Glutamatergic neuron (in vitro differentiated cells): ENCODE measurements at places on chromosomes 6 and 20. TPM values are rescaled to one million over a fixed set of nuclear protein-coding genes. Genes with fewer than 3 reads are reported as not detected.
A peak's percentile ranks its signal among the peaks of the same experiment; 100 is the strongest.

DNA sequence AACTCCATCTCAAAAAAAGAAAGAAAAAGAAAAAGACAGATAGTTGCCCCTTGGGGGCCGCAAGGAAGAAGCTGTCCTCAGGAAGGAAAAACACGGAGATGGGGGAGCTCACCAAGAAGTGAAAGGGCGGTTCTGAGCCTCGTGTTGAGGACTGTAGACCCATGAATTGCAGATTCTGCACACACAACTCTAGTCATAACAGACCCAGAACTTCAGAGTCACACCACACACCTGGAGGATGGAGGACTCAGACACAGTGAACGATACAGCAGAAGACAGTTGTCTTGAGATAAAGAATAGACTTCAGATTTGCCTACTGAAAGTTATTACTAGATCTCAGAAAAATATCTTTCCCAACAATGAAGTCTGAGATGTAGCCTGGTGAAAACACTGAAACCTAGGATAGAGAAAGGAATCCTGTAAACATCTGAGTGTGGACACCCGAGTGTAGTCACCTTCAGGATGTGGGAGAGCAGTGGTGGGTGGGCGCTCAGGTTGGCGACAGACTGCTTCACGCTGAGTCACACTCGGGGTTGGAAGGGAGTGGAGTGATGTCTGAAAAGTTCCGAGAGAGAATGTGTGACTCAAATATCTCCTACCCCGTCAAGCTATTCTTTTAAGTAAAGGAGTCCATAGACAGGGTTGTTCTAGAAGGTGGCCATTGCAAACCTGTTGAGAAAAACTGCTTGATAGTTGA, 88.1 kb downstream of the MAP3K4 start:
- no peak for DNase-seq
- no peaks in the 10 kb centered on the region for H3K36me3 ChIP-seq
- H3K4me3 ChIP-seq, result no peak overlapping the region
- no peaks in the 10 kb centered on the region for H3K27me3 ChIP-seq

GRIK2 gene
- total RNA-seq, result 95.5 TPM

- H3K4me3 ChIP-seq, result peak overlapping the region; percentile 59
- DNase-seq, result no peak
- H3K27ac ChIP-seq, result no peak overlapping the region
- H3K36me3 ChIP-seq, result no peaks in the 10 kb centered on the region
- H3K27me3 ChIP-seq, result peaks cover 13% of the 10 kb centered on the region
- H3K4me1 ChIP-seq, result peaks cover 11% of the 10 kb centered on the region
Measured at GRCh38 chr20:3784216-3784853, 2.2 kb downstream of the CENPB start.

GINM1 gene
- total RNA-seq, result 11.2 TPM

DNA sequence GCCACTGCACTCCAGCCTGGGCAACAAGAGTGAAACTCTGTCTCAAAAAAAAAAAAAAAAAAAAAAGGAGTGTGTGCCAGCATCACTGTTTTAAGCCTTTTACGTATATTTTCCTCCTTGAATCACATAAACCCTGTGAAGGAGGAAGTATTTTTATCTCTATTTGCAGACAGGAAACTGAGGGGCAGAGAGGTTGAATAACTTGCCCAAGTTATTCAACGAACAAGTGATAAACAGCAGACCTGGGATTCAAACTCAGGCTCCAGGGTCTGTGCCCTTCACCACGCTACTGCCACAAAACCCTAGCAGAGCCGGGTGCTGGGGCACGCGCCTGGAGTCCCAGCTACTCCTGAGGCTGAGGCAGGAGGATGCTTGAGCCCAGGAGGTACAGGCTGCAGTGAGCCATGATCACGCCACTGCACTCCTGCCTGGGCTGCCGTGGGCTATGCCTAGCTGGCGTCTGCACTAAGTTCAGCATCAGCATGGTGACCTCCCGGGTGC, 9.4 kb upstream of the AVP start:
- H3K4me3 ChIP-seq, result no peak overlapping the region
- no peak overlapping the region for H3K27ac ChIP-seq
- H3K36me3 ChIP-seq, result no peaks in the 10 kb centered on the region
- H3K4me1 ChIP-seq, result peaks cover 5% of the 10 kb centered on the region
- peaks cover 7% of the 10 kb centered on the region for H3K27me3 ChIP-seq

ESR1 gene
- not detected for total RNA-seq

DNA sequence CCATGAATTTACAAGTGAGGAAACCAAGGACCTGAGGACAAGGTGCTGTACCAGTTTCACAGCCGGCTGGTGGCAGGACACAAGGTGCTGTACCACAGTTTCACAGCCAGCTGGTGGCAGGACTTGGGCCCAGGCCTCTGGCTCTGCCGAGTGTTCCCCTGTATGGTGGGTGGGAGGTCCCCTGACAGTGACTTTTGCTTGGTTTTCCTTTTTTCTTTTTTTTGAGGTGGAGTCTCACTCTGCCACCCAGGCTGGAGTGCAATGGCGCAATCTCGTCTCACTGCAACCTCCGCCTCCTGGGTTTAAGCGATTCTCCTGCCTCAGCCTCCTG, 212.4 kb downstream of the LY86 start:
- no peak overlapping the region for H3K4me3 ChIP-seq
- H3K27me3 ChIP-seq, result peaks cover 8% of the 10 kb centered on the region
- DNase-seq, result no peak
- no peaks in the 10 kb centered on the region for H3K4me1 ChIP-seq
- H3K27ac ChIP-seq, result no peak overlapping the region

TRDN gene
- total RNA-seq, result not detected

DNA sequence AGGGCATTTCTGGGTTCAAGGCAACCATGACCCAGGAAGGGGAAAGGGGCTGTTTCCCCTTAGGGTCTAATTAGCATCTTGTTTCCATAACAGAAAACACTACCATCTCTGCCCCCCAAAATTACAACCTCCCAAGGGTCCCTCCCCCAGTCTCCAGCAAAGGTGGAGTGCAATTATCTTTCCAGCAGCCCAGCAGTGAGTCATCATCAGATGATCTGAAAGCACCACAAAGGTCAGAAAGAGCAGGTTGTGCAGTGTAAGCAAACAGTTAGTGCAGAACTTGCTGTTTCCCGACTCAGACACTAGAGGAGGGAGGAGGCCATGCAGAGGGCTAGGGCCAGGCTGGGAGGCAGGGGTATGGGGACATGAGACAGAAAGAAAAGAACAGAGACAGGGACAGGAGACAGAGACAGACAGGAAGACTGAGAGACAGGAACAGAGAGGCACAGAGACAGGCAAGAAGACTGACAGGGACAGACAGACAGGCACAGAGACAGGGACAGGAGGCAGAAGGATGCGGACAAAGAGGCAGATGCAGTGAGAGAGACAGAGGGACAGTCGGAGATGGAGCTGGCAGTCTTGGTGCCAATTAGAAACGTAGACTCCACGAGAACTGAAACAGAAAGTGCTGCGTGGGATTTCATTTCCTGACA, 62.5 kb downstream of the PYGB start:
- DNase-seq, result peak; percentile 63
- peaks cover 15% of the 10 kb centered on the region for H3K27me3 ChIP-seq
- H3K36me3 ChIP-seq, result peaks cover 10% of the 10 kb centered on the region
- H3K4me1 ChIP-seq, result peaks cover 36% of the 10 kb centered on the region

- no peaks in the 10 kb centered on the region for H3K4me1 ChIP-seq
- H3K27me3 ChIP-seq, result no peaks in the 10 kb centered on the region
- DNase-seq, result no peak
- no peak overlapping the region for H3K27ac ChIP-seq
- no peaks in the 10 kb centered on the region for H3K36me3 ChIP-seq
Measured at GRCh38 chr6:18763086-18763485, 375.9 kb downstream of the RNF144B start.

SYNDIG1 gene
- total RNA-seq, result 10.4 TPM

DNA sequence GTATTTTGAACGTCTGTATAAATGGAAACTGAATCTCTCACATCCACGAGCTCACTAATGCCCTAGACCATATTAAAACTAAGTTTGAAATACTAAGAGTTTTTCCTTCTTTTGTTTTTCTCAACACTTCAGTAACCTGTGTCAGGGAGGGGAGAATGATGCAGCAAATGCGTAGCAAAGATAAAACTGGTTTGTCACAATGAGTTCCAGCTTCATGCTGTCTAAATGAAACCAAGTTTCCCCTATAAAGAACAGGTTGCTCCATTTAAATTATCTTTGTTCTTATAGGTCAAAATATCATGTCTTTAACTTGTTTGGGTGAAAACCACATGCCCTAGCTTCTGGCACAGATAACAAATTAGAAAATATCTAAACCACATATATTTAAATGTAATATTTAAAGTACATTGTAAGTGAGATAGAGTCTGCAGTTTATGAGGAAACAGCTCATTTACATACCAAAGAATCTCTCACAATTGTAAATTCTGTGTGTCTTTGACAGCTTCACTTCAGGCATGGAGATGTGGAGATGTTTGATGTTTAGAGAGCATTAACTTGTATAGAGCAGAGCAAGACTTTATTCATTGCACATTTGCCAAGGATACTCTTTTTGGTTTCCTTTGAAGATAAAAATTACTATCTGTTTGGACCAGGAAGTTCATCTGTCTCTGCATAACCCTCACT, 7.3 kb downstream of the TRDN start:
- H3K36me3 ChIP-seq, result no peaks in the 10 kb centered on the region
- DNase-seq, result no peak
- no peaks in the 10 kb centered on the region for H3K4me1 ChIP-seq
- no peak overlapping the region for H3K4me3 ChIP-seq
